ENCODE measurements at places on chromosomes 6 and 20.

- no peaks in the 10 kb centered on the region for H3K4me1 ChIP-seq
- no peak overlapping the region for H3K4me3 ChIP-seq
- H3K27ac ChIP-seq, result peak overlapping the region; percentile 18
- peak; percentile 56 for DNase-seq
- no peaks in the 10 kb centered on the region for H3K36me3 ChIP-seq
These were observed 124.4 kb upstream of the FOXQ1 start for GRCh38 chr6:1187293-1188131.

GRCh38 chr6:2998998-2999617 lies 586 bp upstream of the NQO2 start:
- H3K4me3 ChIP-seq, result peak overlapping the region; percentile 53
- no peaks in the 10 kb centered on the region for H3K36me3 ChIP-seq
- no peaks in the 10 kb centered on the region for H3K27me3 ChIP-seq

DNA sequence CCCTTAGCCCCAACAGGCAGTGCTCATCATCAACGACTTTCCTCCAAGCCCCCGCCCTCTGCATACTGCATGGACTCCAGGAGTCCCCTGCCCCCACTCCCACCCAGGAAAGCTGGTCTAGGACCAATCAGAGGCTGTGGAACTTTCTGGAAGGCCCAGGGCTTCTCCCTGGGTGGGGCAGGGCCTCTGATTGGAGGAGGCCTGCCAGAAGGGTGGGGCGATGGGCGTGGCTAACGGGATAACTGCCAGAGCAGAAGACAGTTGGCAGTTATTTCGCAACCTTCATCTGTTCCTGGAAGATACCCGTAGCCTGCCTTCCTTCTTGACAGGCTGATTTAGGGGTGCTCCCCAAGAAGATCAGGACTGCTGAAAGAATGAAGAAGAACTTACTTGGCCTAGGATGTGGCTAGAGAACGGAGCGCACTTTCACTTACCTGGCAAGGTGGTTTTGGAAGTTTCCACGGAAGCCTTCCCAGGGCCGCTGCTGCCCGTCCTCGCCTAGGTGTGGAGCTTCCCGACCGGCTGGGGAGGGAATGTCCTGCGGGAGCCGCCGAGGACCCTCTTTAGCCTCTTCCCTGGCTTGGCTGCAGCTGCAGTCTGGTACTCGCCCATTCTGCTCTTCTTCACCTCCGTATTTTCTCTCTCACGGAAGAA lies 209.0 kb downstream of the LRFN2 start:
- no peak for DNase-seq
- no peaks in the 10 kb centered on the region for H3K4me1 ChIP-seq
- H3K27ac ChIP-seq, result no peak overlapping the region
- no peak overlapping the region for H3K4me3 ChIP-seq

DNA sequence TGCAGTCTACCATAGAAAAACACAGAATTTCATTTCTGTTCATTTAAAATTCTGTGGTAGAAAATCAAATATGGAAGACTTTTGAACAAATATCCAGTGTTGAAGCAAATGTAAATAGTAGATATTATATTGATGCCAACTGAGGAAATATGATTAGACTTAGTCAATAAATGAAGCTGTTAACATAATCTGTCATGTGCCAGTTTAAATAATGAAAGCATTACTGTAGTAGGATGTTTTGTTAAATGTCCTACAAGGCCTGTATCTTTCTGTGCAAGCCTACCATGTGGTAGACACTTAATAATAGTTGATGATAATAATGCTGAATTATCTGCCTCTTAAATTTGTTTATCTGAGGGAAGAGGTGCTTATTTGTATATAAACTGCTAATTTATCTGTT lies 55.9 kb downstream of the CBFA2T2 start:
- H3K27me3 ChIP-seq, result no peaks in the 10 kb centered on the region
- H3K4me3 ChIP-seq, result no peak overlapping the region
- H3K27ac ChIP-seq, result no peak overlapping the region
- no peak for DNase-seq

GRCh38 chr6:78465059-78465634 lies 402.2 kb upstream of the IRAK1BP1 start:
- no peaks in the 10 kb centered on the region for H3K36me3 ChIP-seq
- no peak for DNase-seq
- H3K27me3 ChIP-seq, result no peaks in the 10 kb centered on the region
- no peaks in the 10 kb centered on the region for H3K4me1 ChIP-seq
- no peak overlapping the region for H3K27ac ChIP-seq
- no peak overlapping the region for H3K4me3 ChIP-seq

- H3K4me1 ChIP-seq, result no peaks in the 10 kb centered on the region
- no peaks in the 10 kb centered on the region for H3K36me3 ChIP-seq
- DNase-seq, result no peak
- no peak overlapping the region for H3K27ac ChIP-seq
- no peaks in the 10 kb centered on the region for H3K27me3 ChIP-seq
- no peak overlapping the region for H3K4me3 ChIP-seq
These were observed 39.4 kb upstream of the NNAT start for GRCh38 chr20:37481610-37482009.

GRCh38 chr6:148183776-148184175 lies 158.9 kb upstream of the SASH1 start:
- no peak overlapping the region for H3K27ac ChIP-seq
- no peak overlapping the region for H3K4me3 ChIP-seq
- H3K4me1 ChIP-seq, result peaks cover 13% of the 10 kb centered on the region
- no peaks in the 10 kb centered on the region for H3K36me3 ChIP-seq
- no peaks in the 10 kb centered on the region for H3K27me3 ChIP-seq

DNA sequence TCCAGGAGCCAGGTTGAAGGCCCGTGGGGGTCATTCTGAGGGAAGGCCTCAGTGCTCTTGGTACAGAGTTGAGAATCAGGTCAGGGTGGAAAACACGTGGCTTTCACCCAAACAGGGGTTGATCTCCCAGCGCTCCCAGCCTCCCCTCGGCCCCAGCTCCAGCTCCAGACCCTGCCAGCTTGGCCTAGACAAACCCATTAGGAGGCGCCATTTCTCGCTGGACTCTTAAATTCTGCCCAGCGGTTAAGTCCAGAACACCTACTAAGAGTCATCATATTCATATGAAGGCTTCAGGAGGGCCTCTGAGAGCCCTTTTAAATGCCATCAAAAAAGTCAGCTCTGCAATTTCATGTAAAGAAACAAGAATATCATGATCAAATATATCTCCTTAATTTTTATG lies 158.0 kb upstream of the RIN2 start:
- no peaks in the 10 kb centered on the region for H3K36me3 ChIP-seq
- H3K27ac ChIP-seq, result no peak overlapping the region
- no peaks in the 10 kb centered on the region for H3K4me1 ChIP-seq
- DNase-seq, result no peak

DNA sequence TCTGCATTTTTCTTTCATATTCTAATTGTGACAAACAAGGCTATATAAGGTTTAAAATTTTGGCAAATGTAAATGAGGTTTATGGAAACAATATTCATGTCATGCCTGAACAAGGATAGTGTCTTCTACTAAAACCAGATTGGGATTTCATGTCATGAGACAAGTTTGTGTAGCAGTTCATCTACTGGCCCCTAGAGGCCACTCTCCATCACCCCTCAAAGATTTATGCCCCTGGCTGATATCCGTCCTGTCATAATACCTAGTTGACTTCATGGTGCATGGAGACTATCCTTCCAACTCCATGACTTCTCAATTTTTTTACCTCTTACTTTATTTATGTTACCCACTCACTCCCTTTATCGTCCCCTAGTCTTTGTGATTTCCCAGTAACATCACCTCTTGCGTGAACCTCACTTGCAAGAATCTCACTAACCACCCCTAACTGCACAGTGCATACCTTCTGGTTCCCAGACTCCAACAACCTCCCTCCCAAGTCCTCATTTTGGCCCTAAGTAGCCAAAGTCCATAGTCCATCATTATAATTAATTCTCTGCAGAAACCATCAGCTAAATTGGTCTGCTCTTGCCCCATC lies 179.8 kb downstream of the TASP1 start:
- no peaks in the 10 kb centered on the region for H3K36me3 ChIP-seq
- H3K27ac ChIP-seq, result no peak overlapping the region
- DNase-seq, result no peak
- H3K27me3 ChIP-seq, result no peaks in the 10 kb centered on the region

DNA sequence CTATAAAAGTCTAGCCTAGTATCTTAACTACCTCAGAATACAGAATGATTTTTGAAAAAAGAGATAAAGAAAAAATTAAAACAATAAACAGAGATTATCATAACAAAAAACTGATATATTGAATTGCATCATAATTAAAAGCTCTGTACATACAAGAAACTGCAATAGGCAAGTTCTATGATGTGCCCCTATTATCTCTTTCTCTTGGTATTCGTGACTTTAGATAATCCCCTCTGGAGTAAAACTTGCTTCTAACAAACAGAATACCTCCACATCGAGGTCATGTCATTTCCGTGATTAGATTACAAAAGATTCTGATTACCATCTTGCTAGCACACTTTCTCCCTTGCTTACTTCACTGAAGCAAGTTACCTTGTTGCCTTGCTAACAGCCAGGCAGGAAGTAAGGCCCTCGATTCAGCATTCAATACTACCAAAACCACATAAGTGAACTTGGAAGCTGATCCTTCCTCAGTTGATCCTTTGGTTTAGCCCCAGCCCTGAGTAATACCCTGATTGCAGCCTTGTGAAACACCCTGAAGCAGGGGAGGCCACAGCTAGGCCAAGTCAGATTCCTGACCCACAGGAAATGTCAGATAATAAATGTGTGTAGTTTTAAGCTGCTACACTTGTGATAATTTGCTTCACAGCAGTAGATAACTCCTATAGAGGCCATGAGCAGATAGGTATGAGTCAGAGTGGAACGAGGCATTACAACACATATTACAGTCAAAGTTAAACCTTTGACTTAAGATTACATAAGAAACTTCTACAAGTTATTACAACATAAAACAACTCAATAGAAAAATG lies 53.7 kb upstream of the TMX4 start:
- H3K27me3 ChIP-seq, result no peaks in the 10 kb centered on the region
- no peak for DNase-seq
- H3K27ac ChIP-seq, result no peak overlapping the region
- H3K4me3 ChIP-seq, result no peak overlapping the region
- H3K36me3 ChIP-seq, result no peaks in the 10 kb centered on the region
